Stimulated activated CD4-positive, alpha-beta T cell treated with anti-CD3 and anti-CD28 coated beads, Interleukin-4, amount 100 ng/mL, for 4 hours (primary cell): ENCODE measurements at places on chromosomes 5 and 9.

GRCh38 chr5:80083101-80083890, 48.1 kb downstream of the THBS4 start:
- DNase-seq: peak; percentile 5

DNA sequence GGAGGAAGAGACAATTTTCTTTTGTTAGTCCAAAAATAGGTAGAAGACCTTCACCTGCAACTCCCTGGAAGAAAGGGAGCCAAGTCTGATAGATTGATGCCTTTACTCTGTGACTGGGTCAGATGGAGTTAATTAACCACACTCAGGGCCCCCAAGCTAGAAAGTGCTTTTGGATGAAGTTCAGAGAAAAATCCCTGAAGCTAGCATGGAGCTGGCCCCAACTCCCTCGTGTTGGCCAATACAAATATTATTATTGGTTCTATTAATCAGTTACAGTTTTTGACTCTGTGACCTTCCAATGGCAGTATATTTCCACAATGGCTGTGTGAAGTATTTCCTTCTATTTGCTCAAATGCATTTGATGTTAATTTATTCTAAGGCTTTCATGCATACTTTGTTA, 1753.5 kb downstream of the EFNA5 start:
- no peak for DNase-seq

- no peak for DNase-seq
Observed at GRCh38 chr5:170863646-170864045, 1.8 kb downstream of the RANBP17 start.

- DNase-seq: no peak
Observed at GRCh38 chr9:31005086-31005665, 1379.3 kb upstream of the ACO1 start.

- no peak for DNase-seq
Observed at GRCh38 chr5:138664276-138664943, 88.8 kb upstream of the CTNNA1 start.

GRCh38 chr5:131265311-131265803, 1.5 kb downstream of the CDC42SE2 start:
- DNase-seq: no peak

DNA sequence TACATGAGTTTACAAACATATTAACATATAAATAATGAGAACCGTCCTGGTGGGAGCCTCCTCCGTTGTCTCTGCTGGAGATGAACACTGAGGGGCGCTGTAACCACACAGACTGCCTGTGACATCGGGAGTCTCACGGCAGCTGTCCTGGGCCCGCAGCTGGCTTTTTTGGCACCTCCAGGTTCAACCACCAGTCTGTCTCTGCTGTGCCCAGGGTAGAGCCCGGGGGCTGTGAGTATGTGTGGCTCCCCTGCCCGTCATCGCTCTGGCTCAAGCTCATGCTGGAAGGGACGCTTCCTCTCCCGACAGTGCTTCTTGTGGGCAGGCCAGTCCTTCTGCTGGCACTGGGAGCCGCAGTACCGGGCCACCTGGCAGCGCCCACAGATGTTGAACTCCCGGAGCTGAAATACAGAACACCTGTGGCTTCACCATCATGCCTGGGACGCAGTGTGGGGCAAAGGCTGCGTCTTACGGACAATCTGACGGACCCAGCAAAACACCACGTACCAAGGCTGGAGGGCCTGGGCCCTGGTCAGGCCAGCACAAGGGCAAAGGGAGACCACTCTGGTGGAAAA, 3.6 kb upstream of the DPH7 start:
- DNase-seq: no peak

DNA sequence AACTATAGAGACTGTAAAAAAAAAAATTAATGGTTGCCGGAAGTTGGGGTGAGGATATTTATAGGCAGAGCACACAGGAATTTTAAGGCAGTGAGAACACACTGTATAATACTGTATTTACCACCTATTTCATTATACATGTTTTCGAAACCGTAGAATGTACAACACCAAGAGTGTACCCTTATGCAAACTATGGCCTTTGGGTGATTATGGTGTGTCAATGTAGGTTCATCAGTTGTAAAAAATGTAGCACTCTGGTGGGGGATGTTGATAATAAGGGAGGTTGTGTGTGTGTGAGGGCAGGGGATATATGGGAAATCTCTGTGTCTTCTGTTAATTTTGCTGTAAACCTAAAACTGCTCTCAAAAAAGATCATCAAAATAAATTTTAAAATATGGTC, 791.7 kb upstream of the CDH10 start:
- DNase-seq: no peak
